ENCODE measurements at places on chromosomes 7 and 10. TPM values are rescaled to one million over a fixed set of nuclear protein-coding genes. Genes with fewer than 3 reads are reported as not detected.
A peak's percentile ranks its signal among the peaks of the same experiment; 100 is the strongest.

- DNase-seq: peak; percentile 72
Observed at GRCh38 chr7:130982160-130982638, 248.2 kb upstream of the KLF14 start.

- peak; percentile 22 for DNase-seq
Observed at GRCh38 chr10:88990384-88991160, at the start of gene FAS. TSS of gene FAS (plus strand) at chr10:88990798. CDS start at chr10:88990877, 79 bp downstream.

GRCh38 chr7:111560773-111561653 is 1.3 kb downstream of the IMMP2L start:
- peak; percentile 37 for DNase-seq

DNA sequence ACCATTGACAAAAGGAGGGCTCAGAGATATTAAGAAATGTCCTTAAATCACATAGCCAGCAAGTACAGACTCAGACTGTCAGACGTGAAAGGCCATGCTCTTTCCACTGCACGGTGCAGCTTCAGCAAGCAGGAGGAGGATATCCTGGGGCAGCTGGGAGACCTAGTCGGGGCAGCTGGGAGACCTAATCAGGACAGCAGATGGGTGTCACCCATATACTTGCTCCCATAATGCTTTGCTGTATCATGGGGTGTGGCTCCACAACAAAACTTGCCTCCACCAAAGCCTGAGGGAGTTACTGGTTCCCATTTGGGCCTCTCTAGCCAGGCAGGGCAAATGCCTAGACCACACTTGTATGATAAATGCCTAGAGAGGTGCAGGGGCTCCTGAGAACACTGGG is 55.4 kb downstream of the GRID1 start:
- no peak for DNase-seq

- DNase-seq: no peak
Observed at GRCh38 chr10:74332398-74332797, 181.4 kb downstream of the ADK start.

DNA sequence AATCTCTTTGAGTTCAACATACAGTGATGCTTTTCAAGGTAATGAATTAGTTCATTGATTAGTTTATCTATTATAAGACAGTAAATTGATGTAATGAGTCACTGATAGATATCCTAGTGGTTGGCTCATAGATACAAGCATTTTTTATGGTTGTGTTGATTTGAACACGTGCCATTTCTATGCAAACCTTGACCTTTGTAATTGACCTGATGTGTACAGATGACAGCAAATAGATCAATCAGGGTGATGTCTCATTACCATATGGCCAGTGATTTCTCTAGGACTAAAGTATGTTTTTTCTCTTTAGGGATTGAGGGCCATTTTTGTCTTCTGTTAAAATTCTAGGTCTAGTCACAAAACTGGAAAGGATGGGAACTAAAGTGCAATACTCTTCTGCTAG is 760.3 kb upstream of the GALNT17 start:
- no peak for DNase-seq

DNA sequence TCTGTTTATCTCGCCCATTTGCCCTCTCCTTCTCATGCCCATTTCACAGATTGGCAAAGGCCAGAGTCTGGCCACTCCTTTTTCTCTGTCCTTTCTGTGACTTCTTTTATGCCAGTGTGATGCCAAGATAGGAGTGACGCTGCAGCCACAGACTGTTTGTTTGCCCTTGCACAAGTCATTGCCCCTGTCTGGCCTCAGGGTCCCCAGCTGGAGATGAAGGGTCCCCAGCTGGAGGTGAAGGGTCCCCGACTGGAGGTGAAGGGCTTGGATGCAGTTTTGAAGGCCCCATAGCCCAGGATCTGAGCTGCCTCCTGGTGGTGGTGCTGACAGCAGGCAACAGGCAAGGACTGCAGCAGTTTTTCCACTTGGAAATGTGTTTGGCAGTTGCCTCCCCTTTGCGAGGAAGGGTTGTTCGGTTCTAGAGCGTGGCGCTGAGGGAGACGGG is 50.8 kb upstream of the SLC29A3 start:
- DNase-seq: peak; percentile 32

DNA sequence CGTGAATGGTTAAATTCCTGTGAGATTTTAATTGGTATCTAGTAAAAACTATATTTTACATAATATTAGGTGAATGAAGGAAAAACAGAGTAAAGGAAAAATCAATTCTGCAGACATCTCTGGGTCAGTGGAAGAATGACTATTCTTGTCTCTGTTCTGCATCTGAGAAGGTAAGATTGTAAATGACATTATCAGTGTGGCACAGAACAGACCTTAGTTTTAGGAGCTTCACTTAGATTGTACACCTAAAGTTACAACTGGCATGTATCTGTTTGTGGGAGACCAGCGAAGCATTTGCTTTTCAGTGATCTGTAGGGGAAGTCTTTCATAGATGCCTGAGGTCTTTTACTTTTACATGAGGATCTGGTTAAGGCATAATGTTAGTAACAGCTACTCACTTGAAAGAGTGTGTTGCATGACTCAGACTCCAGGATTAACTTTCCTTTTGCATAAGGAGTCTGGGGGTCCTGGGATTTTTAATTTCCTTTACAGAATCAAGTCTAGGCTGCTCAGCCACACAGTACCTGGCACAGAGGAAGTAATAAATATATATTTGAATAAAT is 56.2 kb downstream of the JMJD1C start:
- DNase-seq: no peak

GRCh38 chr10:60258429-60258797 is 131.3 kb downstream of the ANK3 start:
- no peak for DNase-seq

- DNase-seq: no peak
Observed at GRCh38 chr10:60253484-60253883, 136.2 kb downstream of the ANK3 start.

GRCh38 chr7:137772748-137773147 is 74.0 kb downstream of the DGKI start:
- DNase-seq: peak; percentile 37

GRCh38 chr10:63464402-63465292 is 1.1 kb downstream of the JMJD1C start:
- peak; percentile 19 for DNase-seq

GRCh38 chr10:69232252-69232651 is 12.1 kb downstream of the HKDC1 start:
- no peak for DNase-seq

DNA sequence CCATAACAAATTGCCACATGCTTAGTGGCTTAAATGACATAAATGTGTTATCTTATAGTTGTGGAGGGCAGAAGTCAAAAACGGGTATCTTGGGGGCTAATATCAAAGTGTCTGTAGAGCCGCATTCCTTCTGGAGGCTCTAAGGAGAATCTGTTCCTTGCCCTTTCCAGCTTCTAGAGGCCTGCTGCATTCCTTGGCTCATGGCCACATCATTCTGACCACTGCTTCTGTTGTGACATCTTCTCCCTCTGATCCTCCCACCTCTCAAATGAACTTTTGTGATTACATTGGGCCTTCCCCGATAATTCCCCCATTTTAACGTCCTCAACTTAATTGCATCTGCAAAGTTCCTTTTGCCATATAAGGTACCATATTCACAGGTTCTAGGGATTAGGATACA is 76.1 kb downstream of the CYP26A1 start:
- no peak for DNase-seq

GRCh38 chr7:17304926-17305325 is 6.5 kb downstream of the AHR start:
- DNase-seq: peak; percentile 26

GRCh38 chr10:94481410-94481809 is 64.2 kb upstream of the HELLS start:
- DNase-seq: no peak

DNA sequence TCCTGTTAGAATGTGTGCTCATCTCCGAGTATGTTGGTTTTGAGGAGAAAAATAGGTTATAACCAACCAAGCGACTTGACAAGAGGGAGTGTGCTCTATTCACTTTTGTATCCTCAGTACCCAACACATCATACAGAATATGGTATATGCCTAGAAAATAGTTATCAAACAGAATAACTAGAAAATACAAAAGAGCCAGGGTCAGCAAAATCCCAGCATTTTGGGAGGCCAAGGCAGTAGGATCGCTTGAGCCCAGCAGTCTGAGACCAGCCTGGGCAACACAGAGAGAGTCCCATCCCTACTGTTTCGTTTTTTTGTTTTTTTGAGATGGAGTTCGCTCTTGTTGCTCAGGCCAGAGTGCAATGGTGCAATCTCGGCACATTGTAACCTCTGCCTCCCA is 257.9 kb downstream of the PARD3 start:
- DNase-seq: no peak

DNA sequence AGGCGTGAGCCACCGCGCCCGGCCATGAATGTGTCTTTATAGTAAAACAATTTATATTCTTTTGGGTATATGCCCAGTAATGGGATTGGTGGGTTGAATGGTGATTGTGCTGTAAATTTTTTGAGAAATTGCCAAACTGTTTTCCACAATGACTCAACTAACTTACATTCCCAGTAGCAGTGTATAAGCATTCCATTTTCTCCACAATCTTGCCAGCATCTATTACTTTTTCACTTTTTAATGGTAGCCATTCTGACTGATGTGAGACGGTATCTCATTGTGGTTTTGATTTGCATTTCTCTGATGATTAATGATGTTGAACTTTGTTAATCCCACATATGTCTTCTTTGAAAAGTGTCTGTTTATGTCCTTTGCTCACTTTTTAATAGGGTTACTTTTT is 1187.9 kb downstream of the XPNPEP1 start:
- no peak for DNase-seq

GRCh38 chr7:3198316-3198715 is 102.7 kb upstream of the SDK1 start:
- no peak for DNase-seq

- DNase-seq: no peak
Observed at GRCh38 chr10:98260350-98260749, 7.6 kb downstream of the LOXL4 start.

DNA sequence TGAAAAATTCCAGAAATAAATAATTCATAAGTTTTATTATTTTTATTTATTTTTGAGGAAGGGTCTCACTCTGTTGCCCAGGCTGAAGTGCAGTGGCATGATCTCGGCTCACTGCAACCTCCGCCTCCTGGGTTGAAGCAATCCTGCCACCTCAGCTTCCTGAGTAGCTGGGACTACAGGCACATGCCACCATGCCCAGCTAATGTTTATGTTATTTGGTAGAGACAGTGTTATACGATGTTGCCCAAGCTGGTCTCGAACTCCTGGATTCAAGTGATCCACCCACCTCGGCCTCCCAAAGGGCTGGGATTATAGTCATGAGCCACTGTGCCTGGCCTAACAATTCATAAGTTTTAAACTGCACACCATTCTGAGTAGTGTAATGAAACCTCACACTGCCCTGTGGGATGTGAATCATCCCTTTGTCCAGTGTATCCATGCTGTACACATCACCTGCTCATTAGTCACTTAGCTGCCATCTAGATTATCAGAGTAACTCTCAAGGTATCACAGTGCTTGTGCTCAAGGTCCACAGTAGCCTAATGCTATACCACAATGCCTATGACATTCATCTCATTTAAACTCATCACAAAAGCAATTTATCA is 17.9 kb downstream of the RTKN2 start:
- peak; percentile 88 for DNase-seq

DNA sequence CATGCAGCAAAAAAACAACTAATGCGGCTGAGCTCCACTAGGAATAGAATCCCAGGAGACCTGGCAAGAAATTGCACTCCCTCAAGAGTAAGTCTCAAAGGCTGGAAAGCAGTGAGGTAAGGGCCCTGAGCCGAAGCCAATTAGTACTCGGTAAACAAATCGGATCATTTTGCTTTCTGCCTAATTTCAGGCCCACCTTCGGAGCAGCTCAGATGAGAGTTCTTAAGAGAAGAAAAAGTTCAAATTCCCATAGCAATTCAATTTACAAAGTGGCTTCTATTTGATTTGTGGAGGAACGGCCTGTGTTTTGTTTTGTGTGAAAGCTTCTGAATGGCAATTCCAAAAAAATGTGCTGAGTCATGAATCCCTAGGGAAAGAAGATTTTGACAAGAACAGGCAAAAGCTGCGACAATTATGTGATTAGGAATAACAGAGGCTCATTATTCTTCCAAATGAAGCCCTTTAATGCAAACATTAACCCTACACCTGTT is 60.9 kb downstream of the SLC16A9 start:
- no peak for DNase-seq

GRCh38 chr7:87148332-87148955 is 3.8 kb upstream of the DMTF1 start:
- DNase-seq: peak; percentile 59

TRPV5 gene
- not detected for total RNA-seq

TLX1 gene
- not detected for total RNA-seq

SLC16A9 gene
- total RNA-seq: 0.03 TPM

IFRD1 gene
- total RNA-seq: 64.7 TPM

DLX5 gene
- 1.5 TPM for total RNA-seq

PTN gene
- 1.8 TPM for total RNA-seq

RBM20 gene
- total RNA-seq: 1.0 TPM

CPEB3 gene
- total RNA-seq: 0.58 TPM

ASNS gene
- 143 TPM for total RNA-seq

SPACDR gene
- total RNA-seq: not detected

SEPTIN7 gene
- 531 TPM for total RNA-seq

USP6NL gene
- 33.8 TPM for total RNA-seq

FKBP6 gene
- total RNA-seq: not detected

All from SK-MEL-5 (cell line).